ENCODE measurements at places on chromosomes 4 and X. TPM values are rescaled to one million over a fixed set of nuclear protein-coding genes. Genes with fewer than 3 reads are reported as not detected.

Gene RENBP
- total RNA-seq: 7.4 TPM

Gene CENPE
- total RNA-seq: 1.3 TPM

Gene PABPC1L2A
- not detected for total RNA-seq

DNA sequence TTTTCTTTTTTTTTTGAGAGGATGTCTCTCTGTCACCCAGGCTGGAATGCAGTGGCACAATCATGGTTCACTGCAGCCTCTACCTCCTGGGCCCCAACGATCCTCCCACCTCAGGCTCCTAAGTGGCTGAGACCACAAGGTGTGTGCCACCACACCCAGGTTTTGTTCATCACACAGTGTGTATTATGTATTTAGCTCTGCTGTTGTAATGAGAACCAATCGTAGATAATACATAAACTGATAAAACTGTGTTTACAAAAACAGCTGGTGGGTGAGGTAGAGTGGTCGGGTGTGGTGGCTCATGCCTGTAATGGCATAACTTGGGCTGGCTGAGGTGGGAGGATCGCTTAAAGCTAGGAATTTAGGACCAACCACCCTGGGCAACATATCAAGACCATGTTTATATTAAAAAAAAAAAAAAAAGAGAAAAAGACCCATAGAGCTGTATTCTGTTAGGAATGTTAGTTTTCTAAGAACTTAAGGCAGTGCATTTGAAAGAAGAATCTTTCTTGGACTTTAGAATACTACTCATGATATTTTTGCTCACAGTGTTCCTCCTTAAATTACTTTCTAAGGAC, 34.9 kb downstream of the POLR2B start:
- no peak for DNase-seq

DNA sequence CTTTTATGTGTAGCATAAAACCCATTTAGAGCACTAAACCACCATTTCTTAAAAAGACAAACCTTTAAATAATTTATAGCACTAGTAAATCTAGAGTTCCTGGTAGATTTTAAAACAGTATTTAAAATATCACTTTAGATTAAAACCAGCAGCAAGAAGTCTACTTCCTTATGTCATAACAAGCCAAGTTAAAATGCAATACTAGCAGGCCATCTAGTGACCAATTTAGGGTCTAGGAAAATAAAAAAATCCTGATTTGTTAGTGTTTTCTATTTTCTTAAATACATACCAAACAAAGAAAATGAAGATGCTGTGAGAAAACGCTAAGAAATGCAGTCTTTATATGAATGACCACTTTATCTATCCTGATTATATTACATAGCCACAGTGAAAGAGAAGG, 53.9 kb downstream of the PAPSS1 start:
- no peak for DNase-seq

DNA sequence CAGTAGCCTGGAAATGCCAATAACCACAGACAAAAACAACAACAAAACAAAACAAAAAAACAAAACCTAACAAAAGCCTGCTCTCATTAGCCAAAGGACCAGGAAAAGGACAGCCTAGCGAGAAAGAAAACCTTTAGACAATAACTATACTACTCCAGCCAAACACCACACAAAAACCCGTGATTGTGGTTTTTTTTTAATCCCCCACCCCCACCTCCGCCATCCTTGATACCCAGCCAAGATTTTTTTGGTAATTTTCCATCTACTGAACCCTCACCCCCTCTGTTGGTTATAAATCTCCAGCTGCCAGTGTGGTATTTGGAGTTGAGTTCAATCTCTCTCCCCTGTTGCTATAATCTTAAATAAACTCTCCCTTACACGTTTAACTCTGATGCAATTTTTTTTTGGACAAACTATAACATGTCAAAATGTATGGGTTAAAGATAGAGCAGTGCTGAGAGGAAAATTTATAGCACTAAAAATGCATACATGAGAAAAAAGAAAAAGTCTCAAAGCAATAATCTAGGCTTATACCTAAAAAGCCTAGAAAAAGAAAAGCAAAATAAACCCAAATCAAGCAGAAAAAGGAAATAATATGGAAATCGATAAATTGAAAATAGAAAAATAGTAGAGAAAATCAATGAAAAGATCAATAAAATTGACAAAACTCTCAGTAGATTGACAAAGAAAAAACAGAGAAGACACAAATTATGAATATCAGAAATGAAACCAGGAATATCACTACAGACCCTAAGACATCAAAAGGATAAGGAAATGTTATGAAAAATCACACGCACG, 83.7 kb downstream of the NAT8L start:
- no peak for DNase-seq

DNA sequence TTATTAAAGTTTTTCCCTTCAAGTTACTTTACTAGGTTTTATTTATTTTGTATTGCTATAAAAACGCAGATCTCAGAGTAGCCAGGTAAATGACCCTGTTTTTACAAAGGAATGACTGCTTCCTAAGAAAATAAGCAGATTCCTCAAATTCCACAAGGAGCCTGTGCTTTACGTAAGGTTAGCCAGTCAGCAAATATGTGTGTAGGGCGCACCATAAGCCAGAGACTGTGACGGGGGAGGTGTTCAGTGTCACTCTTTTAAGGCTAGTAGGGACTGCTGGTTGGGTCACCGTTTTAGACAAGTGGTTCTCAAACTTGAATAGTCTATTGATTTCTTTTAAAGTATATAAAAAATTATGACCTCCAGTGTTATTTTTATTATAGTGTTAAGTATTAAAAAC, 119.9 kb downstream of the ANK2 start:
- no peak for DNase-seq

- DNase-seq: no peak
These were observed 84.5 kb downstream of the WFS1 start for GRCh38 chr4:6354119-6354518.

- no peak for DNase-seq
These were observed 386.1 kb upstream of the NR3C2 start for GRCh38 chr4:148828291-148828690.

GRCh38 chrX:14777525-14777924, 95.3 kb downstream of the FANCB start:
- DNase-seq: no peak
